ENCODE measurements at places on chromosomes 1 and 21. TPM values are rescaled to one million over a fixed set of nuclear protein-coding genes. Genes with fewer than 3 reads are reported as not detected.

GRCh38 chr1:25904943-25905679 lies 1.1 kb downstream of the STMN1 start:
- DNase-seq, result peak; percentile 98

GRCh38 chr1:173424143-173424542 lies 53.0 kb upstream of the PRDX6 start:
- DNase-seq, result no peak

GRCh38 chr1:36834586-36834985 lies 199.7 kb downstream of the GRIK3 start:
- DNase-seq, result no peak

DNA sequence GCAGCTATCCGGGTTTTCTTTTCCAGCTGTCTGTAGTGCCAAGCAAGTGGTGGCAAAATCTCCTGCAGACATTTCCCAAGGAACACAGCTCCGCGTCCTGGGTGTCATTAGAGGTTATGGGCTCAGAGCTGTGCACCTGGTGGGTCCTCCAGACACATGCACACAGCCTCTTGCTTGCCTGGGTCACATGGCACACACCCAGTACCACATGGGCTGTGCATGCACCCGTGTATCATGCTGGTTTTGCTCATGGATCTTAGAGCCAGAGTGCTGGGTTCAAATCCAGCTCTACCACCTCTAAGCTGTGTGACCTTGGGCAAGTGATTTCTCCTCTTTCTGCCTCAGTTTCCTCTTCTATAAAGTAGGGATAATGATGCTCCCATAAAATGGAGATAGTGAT lies 61.7 kb downstream of the ALPL start:
- no peak for DNase-seq

LRRIQ3 gene
- 1.1 TPM for total RNA-seq

SPRR4 gene
- not detected for total RNA-seq

GRCh38 chr1:94614996-94615395 lies 73.4 kb upstream of the F3 start:
- no peak for DNase-seq

- DNase-seq, result no peak
These were observed 446.1 kb downstream of the SIPA1L2 start for GRCh38 chr1:232183802-232184201.

- DNase-seq, result no peak
These were observed 63.7 kb downstream of the ZC3H11B start for GRCh38 chr1:219549215-219549614.

GRCh38 chr1:177306019-177306415 lies 135.3 kb downstream of the BRINP2 start:
- no peak for DNase-seq

CD1B gene
- not detected for total RNA-seq

DNA sequence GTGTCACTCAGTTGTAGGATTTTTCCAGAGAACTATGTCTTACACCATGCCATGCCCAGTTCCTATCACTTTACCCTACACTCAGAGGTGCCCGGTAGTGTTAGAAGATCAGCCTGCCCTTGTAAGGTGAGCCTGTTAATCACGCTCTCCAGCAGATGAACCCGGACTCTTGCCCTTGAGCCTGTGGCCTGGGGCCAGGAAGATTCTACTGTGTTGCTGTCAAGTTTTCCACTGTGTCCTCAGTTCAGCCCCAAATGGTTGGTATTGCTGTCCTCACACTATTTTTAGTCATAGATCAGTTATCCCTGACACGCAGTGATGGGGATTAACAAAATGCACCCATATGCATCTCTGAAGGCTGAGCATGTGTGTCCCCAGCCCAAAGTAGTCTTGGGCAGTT lies 105.0 kb upstream of the SPAG17 start:
- DNase-seq, result no peak

- DNase-seq, result no peak
These were observed 481.2 kb upstream of the NR5A2 start for GRCh38 chr1:199546323-199546722.

- no peak for DNase-seq
These were observed 14.3 kb downstream of the PROX1 start for GRCh38 chr1:214002060-214002459.

DNA sequence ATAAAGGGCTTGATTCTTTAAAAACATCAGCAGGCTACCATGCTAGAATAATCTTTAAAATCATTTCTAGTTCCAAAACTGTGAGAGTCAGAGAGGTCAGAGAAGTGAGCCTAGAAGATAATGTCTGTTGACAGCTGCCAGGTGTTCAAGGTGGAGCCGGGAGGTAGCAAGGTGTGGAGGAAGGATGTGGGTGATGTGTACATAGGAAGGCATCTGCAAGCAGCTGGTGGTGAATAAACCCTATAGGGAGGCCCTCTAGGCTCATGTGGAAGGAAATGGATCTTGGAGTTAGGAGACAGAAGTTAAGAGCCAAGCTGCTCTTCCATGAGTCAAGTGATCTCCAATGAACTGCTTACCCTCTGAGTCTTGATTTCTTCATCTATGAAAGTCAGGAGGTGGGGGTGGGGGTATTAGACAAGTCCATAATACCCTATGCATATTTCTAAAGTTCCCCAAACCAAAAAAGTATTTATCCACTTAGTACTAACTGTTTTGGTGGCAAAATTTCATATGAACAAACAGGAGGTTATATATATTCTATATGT lies 266.3 kb downstream of the RHOU start:
- DNase-seq, result no peak

TRAF3IP3 gene
- total RNA-seq, result 107 TPM
